Calu3 (cell line): ENCODE measurements at places on chromosomes 3 and 15. TPM values are rescaled to one million over a fixed set of nuclear protein-coding genes. Genes with fewer than 3 reads are reported as not detected.

GRCh38 chr3:57423335-57423734 is 120.8 kb downstream of the DNAH12 start:
- DNase-seq = no peak

DNA sequence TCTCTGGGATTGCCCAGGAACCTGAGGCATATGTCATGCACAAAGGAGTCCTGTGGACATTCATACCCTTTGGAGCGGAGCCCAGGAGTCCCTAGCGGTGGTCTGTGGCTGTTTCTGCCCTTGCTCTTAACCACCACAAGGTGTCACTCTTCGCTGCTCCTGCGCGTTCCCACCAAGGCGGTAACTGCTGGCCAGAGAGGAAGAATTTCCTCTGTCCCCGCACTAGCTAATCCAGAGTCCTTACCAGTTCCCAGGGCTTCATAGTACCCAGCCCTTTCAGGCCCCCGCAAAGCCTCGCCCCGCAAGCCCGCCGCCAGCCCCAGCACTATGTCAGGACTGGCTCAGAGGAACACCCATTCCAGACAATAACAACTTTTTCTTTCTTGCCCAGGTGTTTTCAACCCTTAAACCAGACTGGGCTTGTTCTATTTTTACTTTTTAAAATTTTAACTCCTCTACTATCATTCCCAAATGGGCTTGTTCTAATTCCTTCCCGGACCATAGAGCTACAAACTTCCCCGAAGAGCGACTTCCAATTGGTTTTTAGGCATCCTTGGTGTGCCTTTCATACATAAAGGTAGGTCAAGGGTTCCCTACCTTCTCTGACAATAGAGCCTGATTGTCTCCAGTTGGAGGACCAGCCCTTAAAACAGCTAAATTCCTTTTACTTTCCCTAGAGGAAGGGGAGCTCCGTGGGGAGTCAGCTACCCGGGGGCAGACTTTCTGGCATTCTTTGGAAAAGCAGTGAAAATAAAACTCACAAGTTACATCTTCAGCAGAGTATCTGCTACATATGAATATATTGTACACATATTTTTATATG is 31.8 kb upstream of the ZNF774 start:
- DNase-seq = peak; percentile 84

GRCh38 chr3:73510334-73510733 is 114.4 kb downstream of the PDZRN3 start:
- DNase-seq = no peak

- DNase-seq = no peak
These were observed at the start of gene SLC6A1 for GRCh38 chr3:10992017-10992942. Gene SLC6A1 (plus strand): TSS chr3:10992748. CDS start chr3:11017212, 24,464 bp downstream.

DNA sequence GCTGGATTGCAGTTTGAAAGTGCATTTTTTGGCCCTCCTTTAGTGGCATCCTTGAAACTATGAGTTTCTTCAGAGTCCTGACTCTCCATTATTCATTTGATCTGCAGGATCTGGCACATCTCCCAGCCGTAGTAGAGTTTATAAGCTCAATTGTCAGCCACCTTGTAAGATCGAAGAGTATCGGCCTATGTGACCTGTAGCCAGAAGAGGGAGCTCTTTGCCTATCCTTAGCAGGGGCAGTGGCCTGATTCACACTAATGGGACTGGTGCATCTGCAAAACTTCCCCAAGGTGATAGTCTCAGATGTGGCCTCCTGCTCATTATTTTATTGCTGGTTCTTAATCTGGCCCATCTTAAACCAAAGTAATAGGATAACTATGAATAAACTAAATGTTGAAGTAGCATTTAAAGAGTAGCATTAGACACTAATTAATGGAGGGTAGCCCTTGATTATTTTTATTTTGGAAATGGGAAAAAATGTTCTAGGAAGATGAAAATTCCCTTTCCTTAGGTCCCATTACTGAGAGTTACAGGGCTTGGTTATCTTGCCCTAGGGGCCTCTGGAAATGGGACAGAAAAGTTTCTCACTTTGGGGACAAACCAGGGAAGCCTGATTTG is 21.2 kb downstream of the GCSAM start:
- DNase-seq = peak; percentile 47

- peak; percentile 56 for DNase-seq
These were observed 13.0 kb downstream of the ZFAND6 start for GRCh38 chr15:80072285-80072994.

- no peak for DNase-seq
These were observed 42.7 kb upstream of the BDH1 start for GRCh38 chr3:197598404-197598980.

GRCh38 chr3:16140894-16141285 is 33.6 kb upstream of the GALNT15 start:
- no peak for DNase-seq

- DNase-seq = no peak
These were observed 343.9 kb upstream of the DNAJC19 start for GRCh38 chr3:181333394-181333793.

DNA sequence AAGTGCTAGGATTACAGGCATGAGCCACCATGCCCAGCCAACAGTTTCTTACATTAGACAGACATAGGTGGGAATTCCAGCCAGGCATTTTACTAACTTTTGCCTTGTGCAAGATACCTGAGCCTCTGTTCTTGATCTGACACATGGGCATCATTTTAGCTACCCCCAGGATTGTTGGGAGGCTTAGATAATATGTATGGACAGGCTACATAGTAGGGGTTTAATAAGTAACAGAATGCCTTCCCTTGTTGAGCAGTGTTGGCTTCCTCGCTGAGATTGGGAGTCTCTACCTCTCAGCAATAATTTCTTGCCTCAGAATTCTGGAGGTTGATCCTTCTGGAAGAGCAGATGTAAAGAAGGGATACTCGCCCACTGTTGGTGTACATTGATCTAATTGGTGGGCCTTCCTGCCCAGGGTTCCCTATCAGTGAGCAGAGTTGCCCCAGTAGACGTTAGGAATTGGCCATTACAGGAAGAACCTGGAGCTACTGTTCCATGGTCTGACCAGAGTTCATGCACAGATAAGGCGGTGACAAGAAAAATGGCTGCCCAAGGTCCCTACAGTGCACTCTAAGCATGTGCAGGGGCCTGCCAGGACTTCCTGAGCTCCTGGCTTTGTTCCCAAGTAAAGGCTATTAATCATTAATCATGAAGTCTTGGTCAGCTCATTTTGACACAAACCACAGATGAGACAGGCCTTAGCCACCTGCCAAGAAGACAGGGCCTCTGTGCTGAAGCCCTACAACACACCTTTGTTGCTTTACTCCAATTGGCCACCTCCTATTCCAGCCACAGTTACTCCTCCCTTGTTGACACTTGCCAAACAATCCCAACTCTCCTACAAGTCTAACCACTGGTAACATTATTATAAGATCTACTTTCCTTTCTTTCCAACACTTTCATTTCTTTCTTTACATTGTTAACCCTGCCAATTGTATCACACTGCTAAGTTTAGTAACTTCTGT is 5.0 kb upstream of the IL17RE start:
- DNase-seq = peak; percentile 80

DNA sequence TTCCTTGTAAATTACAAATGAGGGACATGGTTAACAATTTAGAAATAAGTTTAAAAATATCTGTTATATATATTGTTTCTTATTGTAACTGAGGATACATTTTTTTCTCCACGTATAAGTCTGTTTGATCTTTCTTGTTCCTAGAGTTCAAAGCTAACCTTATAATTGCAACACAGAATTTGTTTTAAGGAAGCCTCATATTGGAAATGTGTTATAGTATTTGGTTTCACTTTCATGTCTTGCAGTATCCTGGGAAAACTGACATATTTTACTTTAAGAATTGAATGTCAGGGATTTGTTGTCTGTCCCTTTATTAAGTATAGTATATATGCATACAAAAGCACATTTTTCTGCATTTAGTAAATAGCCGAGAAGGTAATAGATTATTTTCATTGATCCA is 23.5 kb upstream of the NIT2 start:
- DNase-seq = no peak

DNA sequence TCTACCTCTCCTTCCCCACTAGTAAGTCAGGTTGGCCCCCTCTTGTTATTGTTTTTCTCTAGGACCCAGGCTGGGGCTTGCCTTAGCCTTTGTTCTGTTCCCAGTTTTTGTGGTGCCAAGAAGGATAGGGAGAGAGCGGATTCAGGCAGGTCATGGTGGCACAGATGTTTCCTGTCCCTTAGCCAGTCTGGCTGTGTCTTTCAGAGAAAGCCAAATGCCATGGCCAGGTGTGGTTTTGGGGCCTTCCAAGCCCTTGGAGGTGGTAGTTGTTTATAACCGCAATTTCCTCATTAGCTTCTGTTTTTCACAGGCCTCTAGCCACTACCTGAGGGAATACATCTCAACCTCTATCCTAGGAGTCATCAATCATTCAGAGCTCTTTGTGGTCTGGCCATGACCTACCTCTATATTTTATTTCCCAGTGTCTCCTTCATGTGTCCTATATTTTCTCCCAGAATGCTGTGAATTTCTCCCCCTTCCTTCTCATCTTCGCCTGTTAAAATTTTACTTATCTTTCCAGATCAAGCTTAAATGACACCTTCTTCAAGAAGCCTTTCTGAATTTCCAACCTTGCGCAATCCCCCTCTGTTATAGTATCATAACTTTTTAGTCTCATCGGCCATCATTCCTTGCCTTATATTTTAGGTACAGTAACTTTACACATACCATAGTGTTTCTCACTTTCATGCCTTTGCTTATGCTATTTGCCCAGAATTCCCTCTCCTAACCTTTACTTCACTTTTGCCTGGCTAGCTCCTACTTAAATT is 38.2 kb downstream of the TIMP4 start:
- no peak for DNase-seq

DNA sequence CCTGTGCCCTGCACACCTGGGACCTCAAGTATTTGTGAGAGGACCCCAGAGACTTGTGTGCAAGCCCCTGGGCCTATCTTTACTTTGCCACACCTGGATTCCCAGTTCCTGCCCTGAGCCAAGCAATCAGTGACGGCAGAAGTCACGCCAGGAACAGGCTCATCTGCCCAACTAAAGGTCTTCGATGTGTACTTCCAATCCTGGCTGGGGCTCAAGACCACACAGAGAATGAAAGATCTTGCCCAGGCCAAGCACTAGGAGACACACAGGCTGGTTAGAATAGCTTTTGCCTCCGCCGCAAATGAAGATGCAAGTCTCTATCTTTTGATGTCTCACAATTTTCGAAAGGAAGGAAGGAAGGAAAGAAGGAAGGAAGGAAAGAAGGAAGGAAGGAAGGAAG is 228.8 kb downstream of the OCA2 start:
- no peak for DNase-seq

DNA sequence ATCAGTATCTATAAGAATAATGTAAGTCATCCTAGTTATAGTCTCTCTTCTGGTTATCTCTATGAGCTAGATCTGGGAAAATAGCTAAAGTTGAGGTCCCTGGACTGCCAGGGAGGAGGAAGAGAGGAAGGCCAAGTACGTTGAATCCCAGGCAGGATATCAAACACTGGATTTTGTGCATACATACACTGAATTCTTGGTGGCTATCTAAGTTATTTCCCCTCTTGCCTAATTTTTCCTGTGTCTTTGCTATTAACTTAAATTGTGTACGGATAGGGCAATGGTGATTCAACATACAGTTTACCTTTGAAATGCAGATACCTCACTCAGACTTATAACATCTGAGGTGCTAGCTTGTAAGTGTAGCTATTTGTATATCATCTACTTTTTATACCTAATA is 27.2 kb downstream of the FBXO22 start:
- no peak for DNase-seq

- DNase-seq = no peak
These were observed 39.4 kb downstream of the PPARG start for GRCh38 chr3:12328132-12328836.

- no peak for DNase-seq
These were observed 2.2 kb downstream of the NR2F2 start for GRCh38 chr15:96332637-96333121.

- DNase-seq = peak; percentile 28
These were observed 9.5 kb upstream of the TRIM69 start for GRCh38 chr15:44726568-44727484.

DNA sequence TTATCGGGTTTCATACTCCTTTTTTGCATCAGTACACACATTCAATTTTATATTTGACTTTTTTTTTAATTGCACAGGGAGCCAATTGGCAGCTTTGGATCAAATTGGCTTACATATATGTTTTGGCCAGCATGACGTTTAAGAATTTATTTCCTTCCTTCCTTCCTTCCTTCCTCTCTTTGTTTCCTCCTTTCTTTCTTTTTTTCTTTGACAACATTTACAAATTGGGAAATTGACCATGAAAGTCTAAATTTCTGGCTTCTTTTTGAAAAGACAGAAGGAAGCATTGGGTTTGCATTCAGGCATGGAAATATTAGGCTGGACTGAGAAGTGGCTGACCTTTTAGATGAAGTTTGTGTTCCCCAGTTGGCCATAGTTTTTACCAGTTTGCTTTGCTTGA is 103.4 kb upstream of the IGSF10 start:
- no peak for DNase-seq

DNA sequence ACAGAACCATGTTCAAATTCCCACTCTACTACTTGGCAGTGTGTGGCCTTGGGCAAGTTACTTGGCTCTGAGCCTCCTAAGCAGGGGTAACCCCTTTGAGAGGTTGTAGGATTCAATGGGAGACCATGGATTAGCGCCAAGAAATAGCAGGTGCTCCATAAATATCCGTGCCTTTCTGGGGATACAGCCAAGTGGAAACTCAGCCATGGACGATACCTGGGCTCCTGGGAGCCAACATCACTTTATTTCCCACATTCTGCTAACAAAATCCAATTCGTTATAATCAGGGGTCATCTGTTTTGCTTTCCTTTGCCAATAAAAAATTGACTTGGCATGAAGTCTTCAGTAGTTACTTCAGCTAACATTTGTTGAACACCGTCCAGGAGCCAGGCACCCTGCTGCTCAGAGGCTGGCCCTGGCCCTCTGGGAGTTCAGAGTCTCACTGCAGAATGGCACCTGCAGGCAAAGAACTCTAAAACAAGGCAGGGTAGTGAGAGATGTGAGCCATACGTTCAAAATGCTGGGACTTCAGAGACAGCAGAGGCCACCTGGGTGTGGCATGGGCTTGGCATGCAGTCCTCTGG is 42.3 kb downstream of the ZDHHC19 start:
- no peak for DNase-seq

Gene SCAANT1
- total RNA-seq = not detected in 2 replicates

Gene TMEM207
- 0.57 and 1.4 TPM in 2 replicates for total RNA-seq

Gene UROC1
- not detected in 2 replicates for total RNA-seq

Gene A4GNT
- total RNA-seq = not detected in 2 replicates

Gene CSPG5
- total RNA-seq = 6.1 and 7.4 TPM in 2 replicates

Gene LCTL
- 0.35 TPM in 1 of 2 replicates, not detected in the other for total RNA-seq

Gene TTLL13
- 0.29 and 0.71 TPM in 2 replicates for total RNA-seq

Gene GRM2
- total RNA-seq = 0.57 and 0.81 TPM in 2 replicates
